ENCODE measurements at places on chromosomes 2 and 18.

DNA sequence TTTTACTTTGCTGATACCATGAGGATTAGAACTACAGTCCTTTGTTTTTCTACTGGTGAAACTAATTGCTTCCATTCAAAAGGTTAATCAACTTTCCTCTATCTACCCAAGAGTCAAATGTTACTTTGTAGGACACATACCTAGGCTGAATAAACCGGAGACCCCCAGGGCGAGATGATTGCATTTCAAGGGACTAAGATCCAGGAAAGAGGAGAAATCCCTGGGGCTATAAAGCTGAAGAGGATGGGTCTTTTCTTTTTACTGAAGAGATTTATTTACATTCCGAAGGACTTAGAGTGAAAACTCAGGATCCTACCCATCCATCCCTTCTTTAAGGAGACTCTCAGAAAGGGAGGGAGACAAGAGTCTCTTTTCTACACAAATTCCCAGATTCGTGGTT, 331.9 kb downstream of the CDH19 start:
- no peak for DNase-seq

DNA sequence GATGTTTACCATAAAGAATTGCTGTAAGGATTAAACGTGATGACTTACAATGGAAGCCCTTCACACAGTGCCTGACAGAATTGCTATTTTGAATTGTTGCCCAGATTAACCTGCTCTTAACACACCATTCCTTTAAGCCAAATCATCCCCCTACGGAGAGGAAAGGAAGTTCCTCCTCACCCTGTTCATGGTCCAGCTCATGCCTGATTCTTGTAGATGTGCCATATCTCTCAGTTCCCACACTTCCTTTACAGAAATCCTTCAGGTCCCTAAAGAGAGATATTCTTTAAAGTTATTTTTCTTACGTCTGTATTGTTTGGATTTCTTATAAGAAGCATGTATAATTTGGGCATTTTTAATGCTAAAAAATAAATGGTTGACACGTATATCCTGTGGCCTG, 127.5 kb upstream of the DAPL1 start:
- DNase-seq, result peak; percentile 91

DNA sequence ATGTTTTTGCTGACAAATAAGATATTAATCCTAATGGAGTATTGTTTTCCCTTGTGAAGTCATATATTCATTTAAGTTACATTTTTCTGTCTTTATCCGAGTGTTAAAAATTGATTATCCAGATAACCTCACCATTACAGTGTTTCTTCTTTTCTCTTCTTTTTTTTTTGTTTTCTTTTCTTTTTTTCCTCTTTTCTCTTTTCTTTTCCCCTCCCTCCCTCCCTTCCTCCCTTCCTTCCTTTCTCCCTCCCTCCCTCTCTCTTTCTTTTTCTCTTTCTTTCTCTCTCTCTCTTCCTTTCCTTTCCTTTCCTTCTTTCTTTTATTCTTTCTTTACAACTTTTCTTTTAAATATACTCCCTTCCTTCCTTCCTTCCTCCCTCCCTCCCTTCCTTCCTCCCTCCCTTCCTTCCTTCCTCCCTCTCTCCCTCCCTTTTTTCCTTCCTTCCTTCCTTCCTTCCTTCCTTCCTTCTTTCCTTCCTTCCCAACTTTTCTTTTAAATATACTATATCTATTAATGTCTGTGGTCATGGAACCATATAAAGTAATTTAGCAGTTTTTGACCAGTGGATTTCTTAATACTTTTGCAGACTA, 40.9 kb downstream of the UBE2E3 start:
- DNase-seq, result no peak

- no peak for DNase-seq
These were observed 1368.0 kb upstream of the ZEB2 start for GRCh38 chr2:145887915-145888314.

DNA sequence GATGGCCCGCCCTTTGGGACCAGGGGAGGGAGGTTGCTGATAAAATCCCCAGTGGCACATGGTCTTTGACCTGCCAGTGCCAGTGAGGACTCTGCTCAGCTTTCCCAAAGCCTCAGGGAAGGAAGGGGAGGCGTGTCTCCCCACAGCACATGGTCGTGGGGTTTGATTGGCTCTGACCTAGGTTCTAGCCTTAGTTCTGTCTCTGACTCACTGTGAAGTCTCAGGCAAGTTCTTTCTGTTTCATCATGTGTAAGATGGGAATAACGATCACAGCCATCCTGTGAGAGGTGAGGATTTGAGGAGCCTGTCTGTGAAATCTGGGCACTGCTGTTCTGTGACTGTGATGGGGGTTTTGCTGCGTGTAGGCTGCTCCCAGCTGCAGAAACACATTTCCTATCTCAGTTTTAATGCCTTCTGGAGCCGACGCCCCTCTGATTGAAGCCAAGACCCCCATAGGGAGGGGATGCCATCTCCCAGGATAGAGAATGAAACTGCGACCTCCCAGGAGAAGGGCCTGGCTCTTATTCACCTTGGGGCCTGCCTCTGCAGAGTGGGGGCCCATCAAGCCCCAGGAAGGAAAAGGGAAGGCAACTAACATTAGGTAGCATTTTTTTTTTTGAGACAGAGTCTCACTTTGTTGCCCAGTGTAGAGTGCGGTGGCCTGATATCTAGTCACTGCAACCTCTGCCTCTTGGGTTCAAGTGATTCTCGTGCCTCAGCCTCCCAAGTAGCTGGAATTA, 84.0 kb downstream of the DDX1 start:
- DNase-seq, result peak; percentile 7

DNA sequence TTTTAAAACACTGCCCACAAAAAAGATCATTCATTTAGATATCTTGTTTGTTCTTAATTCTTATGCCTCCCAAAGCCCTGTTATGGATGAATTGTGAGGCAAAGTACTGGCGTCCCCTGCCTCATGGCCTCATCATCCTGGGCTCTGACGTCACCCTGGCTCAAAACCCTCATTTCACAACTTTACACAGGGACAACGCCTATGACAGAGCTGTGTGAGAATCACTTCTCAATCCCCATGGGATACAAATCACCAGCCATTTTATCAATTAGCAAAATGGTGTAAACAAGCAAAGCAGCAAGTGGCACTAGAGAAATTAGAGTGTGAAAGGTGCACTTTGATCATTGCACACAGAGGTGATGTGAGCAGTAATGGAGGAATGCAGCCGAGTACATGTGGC, 16.6 kb downstream of the FHOD3 start:
- DNase-seq, result peak; percentile 75

DNA sequence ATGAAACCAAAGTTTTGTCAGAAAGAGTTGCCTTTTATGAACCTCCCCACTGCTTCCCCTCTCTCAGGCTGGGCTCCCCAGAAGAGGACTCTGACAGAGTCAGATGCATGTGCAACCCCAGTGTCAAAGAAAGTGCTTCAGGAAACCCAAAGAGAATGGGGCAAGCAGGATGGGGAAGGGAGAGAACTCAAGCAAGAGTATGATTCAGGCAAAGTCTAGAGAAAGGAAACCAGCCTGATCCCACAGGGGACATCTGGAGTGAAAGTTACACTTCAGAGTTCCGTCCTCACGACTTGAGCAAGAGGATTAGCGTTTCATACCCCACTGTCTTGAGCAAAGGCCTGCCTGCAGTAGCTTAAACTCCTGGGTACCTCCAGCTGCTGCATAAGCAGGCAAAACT, 51.8 kb upstream of the EPC2 start:
- DNase-seq, result no peak

DNA sequence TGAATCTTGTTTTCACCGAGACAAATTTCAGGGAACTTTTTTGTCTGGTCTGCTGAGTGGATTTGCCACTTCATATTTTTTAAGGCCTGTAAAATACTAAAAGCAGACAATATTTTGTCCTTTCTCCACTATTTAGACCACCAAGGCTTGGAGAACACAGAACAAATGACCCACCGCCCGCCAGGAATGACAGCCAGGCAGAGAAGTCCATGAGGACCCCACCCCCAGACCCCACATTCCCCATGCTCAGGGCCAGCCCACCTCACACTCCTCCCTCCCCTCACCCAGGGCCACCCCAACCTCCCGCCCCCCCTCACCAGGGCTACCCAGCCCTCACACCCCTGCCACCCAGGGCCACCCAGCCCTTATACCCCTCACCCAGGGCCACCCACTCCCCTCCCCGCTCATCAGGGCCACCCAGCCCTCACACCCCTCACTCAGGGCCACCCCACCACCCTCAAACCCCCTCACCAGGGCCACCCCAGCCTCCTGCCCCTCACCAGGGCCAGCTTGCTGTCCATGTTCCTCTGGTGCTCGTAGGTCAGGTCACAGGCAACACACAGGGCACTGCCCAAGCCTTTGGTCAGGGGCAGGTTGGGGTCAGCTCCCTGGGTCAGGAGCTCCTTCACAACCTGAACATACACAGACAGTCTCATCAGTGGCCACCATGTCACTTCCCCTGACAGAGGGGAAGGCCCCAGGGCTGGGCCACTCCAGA, 50.6 kb downstream of the ANKMY1 start:
- DNase-seq, result no peak

- no peak for DNase-seq
These were observed 361.2 kb upstream of the GALNT5 start for GRCh38 chr2:156896294-156896693.

DNA sequence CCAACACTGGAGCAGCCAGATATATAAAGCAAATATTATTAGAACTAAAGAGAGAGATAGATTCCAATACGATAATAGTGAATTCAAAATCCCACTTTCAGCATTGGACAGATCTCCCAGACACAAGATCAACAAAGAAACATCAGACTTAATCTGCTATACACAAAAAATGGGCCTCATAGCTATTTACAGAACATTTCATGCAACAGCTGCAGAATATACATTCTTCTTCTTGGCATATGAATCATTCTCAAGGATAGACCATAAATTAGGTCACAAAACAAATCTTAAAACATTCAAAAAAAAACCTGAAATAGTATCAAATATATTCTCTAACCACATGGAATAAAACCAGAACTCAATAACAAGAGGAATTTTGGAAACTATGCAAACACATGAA, 23.8 kb upstream of the BAZ2B start:
- no peak for DNase-seq

DNA sequence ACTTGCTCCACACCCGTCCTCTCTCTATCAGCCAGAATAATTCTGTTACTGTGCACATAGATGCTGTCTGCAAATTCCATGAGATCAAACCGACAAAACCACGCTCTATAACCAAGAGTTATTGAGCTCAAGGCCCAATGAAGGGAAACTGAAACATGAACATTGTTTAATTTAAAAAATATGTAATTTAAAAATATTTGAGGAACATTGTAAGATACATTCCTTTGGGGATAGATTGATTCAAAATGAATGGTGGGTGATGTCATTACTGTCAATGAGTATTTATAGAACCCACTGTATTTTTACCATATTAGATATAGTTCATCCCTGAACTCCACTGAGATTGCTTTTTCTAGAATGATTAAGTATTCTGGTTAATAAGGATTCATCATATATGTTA, 50.4 kb downstream of the NCKAP5 start:
- DNase-seq, result no peak

DNA sequence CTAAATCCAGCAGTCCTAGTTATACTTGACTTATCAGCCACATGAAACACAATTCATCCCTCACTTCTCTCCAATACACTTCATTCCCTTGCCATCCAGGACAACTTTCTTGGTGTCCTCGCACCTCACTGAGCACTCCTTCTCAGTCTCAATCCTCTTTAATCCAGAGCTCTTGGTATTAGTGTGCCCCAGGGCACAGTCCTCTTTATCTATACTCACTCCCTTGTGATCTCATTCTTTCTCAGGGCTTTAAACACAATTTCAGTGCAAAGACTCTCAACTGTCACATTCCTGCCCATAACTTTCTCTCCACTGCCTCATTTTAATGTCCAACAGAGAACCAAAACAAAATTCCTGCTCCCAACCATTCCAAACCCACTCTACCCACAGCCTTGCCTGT, 60.8 kb upstream of the SPOPL start:
- no peak for DNase-seq

- DNase-seq, result no peak
These were observed 83.3 kb downstream of the GALNT14 start for GRCh38 chr2:31054842-31055388.

DNA sequence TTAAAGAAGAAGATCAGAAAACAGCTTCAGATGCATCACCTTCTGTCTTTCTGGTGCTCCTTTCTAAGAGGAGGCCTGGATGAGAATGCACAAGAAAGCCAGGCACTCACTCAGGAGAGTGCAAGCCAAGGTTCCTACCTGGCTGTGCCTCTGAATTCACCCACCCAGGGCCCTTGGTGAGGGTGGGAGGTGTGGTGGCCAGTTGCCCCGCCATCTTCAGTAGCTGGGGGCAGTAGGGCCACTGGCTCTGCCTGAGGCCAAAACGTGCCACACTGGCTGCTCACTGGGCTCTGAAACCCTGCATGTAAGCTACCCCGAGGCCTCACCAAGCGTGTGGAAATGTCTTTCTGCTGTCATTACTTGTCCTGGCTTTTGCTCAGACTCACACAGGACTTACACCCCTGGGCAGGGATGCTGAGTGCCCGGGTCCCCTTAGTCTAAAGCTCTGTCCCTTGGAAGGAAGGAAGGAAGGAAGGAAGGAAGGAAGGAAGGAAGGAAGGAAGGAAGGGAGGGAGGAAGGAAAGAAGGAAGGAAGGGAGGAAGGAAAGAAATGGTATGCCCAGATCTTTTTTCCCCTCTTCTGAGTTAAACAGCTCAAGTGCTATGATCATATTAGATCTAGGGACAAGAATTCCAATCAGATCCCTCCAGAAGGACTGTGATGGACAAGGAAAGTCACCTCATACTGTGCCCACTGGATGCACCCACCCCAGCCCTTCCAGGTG, 8.5 kb upstream of the LBH start:
- no peak for DNase-seq

- DNase-seq, result no peak
These were observed 39.9 kb downstream of the IRS1 start for GRCh38 chr2:226759768-226760167.

DNA sequence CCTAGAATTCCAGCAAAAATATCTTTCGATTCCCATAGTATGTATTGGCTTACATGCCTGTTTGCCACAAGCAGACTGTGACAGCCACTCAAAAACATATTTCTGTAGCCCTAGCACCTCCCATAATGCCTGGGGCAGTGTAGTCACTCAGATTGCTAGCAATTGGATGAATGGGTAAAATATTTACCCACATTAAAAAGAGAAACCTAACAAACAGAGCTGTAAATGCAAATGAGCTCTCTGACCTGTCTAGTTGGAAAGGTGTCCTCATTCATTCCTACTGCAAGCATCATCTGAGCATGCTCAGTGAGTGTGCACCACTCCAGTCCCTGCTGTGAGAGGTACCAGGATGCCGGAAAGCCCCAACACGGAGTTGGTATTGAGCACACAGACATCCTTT, 234.0 kb upstream of the RAB12 start:
- DNase-seq, result no peak

Measured in cardiac fibroblast (primary cell).